T-helper 1 cell (primary cell): ENCODE measurements at places on chromosomes 2 and 18.

GRCh38 chr2:195659982-195660890, 3.2 kb downstream of the SLC39A10 start:
- DNase-seq: peak; percentile 72

GRCh38 chr2:210895132-210895531, 338.7 kb downstream of the CPS1 start:
- no peak for DNase-seq

GRCh38 chr2:207681431-207681830, 30.0 kb upstream of the CCNYL1 start:
- DNase-seq: no peak

DNA sequence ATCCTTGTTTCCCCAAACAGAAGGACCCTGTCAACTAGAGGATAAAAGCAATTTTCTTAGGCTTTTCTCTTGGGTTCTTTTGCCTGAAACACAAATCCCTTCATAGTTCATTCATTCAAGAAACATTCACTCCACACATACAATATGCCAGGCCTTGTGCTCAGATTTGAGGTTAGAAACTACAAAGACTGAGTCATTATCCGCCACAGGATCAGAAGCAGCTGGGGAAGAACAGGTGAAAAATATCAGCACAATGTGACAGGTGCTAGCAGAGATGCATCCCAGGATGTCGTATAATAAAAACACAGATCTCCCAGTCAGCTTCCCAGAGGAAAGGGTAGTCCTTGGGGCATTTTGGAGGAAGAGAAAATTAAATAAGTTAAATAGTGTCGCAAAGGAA, 172.4 kb downstream of the LRATD1 start:
- DNase-seq: no peak

- no peak for DNase-seq
Measured at GRCh38 chr2:3300224-3300995, 77.2 kb downstream of the EIPR1 start.

DNA sequence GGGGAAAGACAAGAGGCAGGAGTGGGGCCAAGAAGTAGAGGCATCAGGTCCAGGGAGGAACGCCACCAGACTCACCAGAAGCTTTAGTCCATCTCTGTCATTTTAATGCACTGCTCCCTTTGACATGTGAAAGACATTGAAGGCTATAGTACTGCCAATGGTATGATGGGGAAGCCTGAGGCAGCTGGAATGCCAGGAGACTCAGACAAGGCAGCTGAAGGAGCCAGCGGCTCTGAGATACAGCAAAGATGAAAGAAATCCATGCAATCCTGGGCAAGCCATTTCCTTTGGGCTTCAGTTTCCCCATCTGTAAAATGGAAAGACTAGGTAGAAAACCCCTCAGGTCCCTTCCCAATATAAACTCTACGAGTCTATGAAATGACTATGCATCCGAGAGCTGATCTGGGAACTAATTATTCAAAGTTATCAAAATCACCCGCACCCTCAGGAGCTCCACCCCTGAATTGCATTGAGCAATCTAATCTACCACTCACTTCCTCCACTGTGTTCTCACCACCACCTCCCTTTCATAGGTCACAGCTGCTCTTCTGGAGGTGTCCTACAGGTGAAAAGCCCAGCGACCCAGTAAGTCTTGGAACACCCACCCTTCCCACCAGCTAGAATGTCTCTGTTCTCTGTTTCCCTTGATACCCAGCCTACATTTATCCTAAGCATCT, 3.1 kb downstream of the CXCR2 start:
- no peak for DNase-seq

DNA sequence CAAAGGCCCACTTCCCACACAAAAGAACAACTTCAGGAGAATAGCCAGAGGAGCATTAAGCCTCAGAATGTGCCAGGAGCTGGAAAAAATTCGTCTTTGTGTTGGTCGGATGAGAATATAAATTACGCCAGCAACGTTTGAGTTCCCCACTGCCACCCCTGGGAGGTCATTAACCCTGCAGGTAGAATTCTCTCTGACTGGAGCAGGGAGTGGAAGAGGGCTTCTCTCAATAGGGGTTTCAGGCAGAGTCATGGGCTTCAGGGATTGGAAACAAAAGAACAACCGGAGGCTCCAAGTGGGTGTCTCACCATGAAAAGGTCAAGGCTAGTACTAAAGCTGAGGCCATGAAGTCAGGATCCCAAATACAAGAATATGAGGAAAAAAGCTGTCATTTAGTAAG, 69.0 kb upstream of the DDX18 start:
- no peak for DNase-seq

GRCh38 chr2:228023619-228024018, 152.2 kb downstream of the DAW1 start:
- DNase-seq: no peak

DNA sequence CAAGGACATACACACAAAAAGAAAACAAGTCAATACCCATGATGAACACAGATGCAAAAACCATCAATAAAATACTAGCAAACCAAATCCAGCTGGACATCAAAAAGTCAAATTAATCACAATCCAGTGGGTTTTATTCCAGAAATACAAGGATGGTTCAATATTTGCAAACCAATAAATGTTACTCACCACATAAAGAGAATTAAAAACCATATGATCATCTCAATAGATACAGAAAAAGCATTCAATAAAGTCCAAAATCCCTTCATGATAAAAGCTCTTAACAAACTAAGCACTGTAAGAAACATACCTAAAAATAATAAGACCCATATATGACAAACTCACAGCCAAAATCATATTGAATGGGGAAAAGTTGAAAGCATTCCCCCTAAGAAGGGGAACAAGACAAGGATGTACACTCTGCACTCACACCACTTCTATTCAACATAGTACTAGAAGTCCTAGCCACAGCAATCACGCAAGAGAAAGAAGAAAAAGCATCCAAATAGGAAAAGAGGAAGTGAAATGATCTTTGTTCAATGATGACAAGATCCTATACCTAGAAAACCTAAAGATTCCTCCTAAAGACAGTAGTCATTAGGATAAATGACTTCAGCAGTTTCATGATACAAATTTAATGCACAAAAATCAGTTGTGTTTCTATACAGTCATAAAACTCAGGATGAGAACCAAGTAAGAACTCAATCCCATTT, 62.6 kb downstream of the TRAPPC8 start:
- no peak for DNase-seq

DNA sequence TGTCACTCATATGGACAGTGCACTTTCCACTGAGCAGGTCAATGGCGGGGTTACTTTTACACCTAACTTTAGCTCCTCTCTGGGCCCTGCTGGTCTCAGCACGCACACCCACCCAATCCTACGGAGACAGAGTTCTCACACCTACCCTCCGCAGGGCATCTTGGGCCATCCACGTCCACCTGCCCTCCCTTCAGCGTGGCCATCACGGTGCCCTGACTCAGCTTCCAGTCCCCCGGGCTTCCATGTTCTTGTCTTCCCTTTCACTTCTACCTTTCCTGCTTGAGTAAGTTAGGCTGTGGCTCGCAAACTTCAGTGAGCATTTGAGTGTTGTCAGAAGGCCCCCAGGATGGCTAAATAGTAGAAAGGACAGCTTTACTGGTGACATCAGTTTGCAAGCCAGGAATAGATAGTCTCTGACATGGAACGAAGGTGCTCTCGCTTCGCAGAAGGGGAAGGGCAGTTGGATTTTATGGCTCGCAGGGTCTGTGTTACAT, 232.4 kb downstream of the SEPTIN10 start:
- no peak for DNase-seq

- DNase-seq: no peak
Measured at GRCh38 chr2:15383695-15384350, 177.3 kb downstream of the NBAS start.

DNA sequence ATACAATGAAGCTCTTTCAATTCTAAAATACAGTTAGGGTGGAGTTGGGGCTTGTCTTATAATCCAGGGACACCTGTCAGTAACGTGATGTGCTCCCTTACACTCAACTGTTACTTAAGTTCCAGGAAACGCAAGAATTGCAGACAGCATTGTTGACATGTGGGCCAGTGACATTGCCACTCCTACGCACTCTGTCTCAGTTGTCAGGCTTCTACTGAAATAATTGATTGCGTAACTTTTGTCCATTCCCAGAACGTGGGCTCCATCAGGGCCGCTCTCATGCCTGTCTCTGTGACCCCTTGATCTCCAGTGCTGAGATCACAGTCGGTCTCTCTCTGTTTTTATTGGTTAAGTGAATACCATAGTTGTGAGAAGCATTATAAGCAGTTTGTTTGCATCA, 487.8 kb downstream of the GALR1 start:
- no peak for DNase-seq

GRCh38 chr18:31702449-31702848, 18.1 kb upstream of the B4GALT6 start:
- DNase-seq: no peak

GRCh38 chr18:48827291-48828193, 123.2 kb downstream of the SMAD7 start:
- no peak for DNase-seq

DNA sequence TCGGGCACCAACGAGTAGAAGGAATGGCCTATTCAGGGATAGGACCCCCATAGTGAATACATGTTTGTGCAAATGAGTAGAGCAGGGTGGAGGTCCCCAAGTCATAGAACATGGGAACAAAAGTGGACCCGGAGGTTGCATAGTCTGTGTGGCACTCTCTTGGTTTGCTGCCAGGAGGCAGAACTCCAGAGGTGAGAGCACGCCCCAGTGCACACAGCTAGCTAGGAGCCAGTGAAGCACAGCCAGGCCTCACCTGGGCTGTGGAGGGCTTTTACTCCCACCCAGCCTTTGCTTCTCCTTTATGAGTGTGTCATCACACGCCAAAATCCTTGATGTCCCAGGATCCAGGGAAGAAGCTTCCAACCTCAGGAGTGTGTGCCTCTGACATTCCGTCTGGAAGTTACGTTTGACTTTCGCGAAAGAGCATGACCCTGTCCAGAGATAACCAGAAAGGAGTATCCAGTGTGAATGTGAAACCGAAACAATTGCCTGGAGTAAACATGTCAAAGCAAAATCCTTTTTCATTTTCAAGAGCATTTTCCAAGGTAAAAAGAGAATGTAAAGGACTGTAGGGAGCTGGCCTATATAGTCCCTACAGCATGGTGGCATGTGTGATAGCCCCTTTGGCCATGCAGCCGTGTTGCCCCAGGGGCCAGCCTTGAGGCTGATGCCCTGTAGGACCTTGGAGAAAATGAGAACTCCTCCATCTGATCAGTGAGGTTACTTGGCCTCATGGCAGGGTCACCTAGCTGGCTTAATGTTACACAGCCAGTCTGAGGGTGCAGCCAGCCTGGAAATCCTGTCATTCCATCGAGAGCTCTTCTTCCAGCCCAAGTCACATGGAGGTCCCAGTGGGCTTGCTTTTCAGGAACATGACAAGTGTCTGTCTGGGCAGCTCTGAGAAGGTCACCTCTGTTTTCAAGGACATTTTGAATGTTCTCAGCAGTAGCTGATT, 8.8 kb downstream of the TRIB2 start:
- DNase-seq: no peak

DNA sequence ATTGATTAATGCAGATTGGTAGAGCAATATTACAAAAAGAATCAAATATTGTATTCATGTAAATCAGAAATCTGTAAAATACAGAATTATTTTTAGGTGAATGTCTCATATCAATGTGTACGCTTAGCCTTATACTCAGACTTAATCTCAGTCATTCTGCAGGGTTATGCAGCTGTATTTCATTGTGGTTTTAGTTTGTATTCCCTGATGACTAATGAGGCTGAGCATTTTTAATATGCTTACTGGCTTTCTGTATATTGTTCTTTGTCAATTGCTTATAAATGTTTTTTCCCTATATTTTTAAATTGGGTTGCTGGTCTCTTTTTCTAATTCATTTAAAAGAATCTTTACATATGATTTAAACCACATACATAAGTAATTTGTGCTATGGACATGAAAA, 50.1 kb downstream of the CDH19 start:
- DNase-seq: no peak

DNA sequence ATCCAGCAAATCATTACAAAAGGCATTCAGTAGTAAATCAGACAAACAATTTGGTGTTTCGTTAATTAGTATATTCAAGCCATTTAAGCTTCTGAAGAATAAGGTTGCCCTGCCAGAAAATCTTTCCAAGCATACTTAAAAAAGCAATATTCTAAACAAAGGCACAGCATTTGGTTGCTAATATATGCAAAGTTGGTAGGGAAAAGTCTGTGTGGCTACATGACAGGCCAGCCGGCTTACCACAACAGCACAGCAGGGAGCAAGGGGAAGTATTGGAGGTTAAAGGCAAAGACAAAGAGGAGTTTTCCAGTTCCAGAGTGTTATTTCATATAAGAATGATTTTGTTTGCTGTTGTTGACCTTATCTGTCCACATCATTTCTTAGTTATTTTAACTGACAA, 282.3 kb downstream of the MBD5 start:
- DNase-seq: no peak

GRCh38 chr2:43127208-43127940, 99.0 kb downstream of the ZFP36L2 start:
- DNase-seq: peak; percentile 84

DNA sequence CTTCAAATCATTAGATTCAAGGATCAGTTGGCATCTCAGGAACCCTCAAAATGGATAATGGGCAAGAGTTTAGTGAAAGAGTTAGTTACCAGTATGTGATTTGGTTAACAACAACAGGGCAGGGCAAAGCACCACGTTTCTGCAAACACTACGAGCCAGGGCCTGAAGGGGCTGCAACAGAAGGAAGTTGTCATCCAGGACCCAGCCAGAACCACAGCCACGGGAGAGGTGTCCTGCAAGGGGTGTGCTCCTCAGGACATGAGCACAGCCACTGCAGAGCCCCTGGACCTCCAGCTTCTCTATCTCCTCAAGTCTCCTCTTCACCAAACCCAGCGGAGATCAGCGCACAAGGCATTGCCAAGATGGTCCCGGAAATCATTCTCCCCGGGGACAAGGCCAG, 173.3 kb upstream of the PIEZO2 start:
- no peak for DNase-seq

GRCh38 chr2:24080701-24081100, 3.9 kb downstream of the TP53I3 start:
- no peak for DNase-seq

- no peak for DNase-seq
Measured at GRCh38 chr2:42386682-42387081, 25.7 kb upstream of the COX7A2L start.

GRCh38 chr2:26597197-26597596, 44.0 kb downstream of the CIB4 start:
- no peak for DNase-seq
